ENCODE measurements at places on chromosomes 6 and 20. TPM values are rescaled to one million over a fixed set of nuclear protein-coding genes. Genes with fewer than 3 reads are reported as not detected.

TMEM200A gene
- 0.21 TPM for total RNA-seq

USP49 gene
- 7.3 TPM for total RNA-seq

GRCh38 chr20:8132484-8133309 is 631 bp downstream of the PLCB1 start:
- peaks cover 13% of the 10 kb centered on the region for H3K4me1 ChIP-seq
- H3K27me3 ChIP-seq = peaks cover 30% of the 10 kb centered on the region
- peak; percentile 39 for DNase-seq
- peak overlapping the region; percentile 68 for H3K4me3 ChIP-seq
- H3K36me3 ChIP-seq = no peaks in the 10 kb centered on the region
- H3K27ac ChIP-seq = no peak overlapping the region

GRCh38 chr6:160494576-160494975 is 146.4 kb downstream of the SLC22A3 start:
- no peaks in the 10 kb centered on the region for H3K27me3 ChIP-seq
- no peak overlapping the region for H3K4me3 ChIP-seq
- peaks cover 12% of the 10 kb centered on the region for H3K36me3 ChIP-seq
- no peak for DNase-seq
- H3K27ac ChIP-seq = no peak overlapping the region

- H3K27me3 ChIP-seq = no peaks in the 10 kb centered on the region
- H3K4me1 ChIP-seq = no peaks in the 10 kb centered on the region
- DNase-seq = no peak
- no peak overlapping the region for H3K4me3 ChIP-seq
Observed at GRCh38 chr6:38091613-38092012, 272.1 kb downstream of the ZFAND3 start.

CEP250 gene
- 50.4 TPM for total RNA-seq

SIM1 gene
- total RNA-seq = not detected

DNA sequence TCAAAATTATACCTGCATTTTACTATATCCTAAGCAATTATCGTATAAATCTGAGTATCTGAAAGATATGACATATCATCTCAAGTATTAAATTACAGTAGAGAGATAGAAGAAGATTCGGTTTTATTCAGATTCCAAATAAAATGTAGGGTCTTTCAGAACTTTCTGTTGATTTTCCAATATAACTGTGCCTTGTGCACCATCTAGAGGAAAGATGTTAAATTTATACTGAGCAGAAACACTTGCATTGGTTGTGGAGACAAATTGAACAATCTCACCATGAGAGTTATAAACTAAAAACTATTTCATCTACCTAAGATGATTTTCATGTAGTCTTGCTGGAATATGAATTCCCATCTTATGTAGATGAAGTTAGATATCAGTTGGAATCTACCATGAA is 26.8 kb upstream of the HSF2 start:
- no peak for DNase-seq
- peaks cover 16% of the 10 kb centered on the region for H3K4me1 ChIP-seq
- no peak overlapping the region for H3K4me3 ChIP-seq
- H3K27me3 ChIP-seq = peaks cover 11% of the 10 kb centered on the region
- H3K36me3 ChIP-seq = no peaks in the 10 kb centered on the region

DNA sequence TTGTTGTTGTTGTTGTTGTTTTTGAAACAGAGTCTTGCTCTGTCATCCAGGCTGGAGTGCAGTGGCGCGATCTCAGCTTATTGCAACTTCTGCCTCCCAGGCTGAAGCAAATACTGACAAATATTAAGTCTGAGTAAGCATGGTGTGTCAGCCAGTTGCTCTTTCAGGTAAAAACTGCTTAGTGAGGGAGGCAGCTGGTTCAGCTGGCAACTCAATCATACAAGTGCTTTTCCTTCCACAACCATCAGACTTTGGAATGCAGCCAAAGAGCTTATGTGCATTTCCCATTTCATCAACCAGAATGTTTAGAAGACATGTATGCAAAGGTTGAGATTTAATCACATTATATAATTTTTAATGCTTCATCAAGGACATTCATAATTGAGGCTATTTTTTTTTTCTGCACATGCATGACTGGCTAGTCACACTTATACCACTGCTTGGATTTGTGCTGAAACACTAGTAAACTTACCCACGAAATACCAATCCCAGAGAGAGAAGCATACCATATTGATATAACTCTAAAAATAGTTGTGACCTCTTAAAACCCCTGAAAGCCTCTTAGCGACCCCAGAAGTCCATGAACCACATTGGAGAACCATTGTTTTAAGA is 56.0 kb downstream of the CLIC5 start:
- no peak overlapping the region for H3K27ac ChIP-seq
- DNase-seq = no peak
- H3K27me3 ChIP-seq = no peaks in the 10 kb centered on the region
- no peaks in the 10 kb centered on the region for H3K4me1 ChIP-seq
- no peak overlapping the region for H3K4me3 ChIP-seq

DNA sequence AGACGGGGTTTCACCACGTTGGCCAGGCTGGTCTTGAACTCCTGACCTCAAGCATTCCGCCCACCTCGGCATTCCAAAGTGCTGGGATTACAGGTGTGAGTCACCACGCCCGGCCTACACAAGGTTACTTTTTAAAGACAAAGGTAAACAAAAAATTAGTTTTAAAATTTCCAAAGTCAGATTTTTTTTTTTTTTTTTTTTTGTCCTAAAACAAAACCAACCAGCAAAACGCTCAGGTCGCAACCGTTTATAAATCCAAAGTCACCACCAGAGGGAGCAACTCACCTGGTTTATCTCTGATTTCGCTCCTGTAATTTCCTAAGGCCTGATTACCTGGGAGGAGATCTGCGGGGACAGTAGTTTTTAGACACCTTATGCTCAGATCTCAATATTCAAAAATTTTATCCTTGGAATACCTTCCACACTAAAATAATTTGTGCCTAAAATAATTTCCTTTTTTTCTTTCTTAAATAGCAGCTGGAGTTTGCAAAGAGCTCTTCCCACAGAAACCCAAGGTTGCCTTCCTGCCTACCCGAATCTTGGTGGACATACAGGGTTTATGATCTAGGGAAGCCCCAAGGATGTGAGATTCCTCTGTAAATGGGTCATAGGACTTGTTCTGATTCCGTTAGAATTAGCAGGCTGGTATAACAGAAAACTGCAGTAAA is 19.8 kb upstream of the TREM1 start:
- peaks cover 9% of the 10 kb centered on the region for H3K4me1 ChIP-seq
- H3K27me3 ChIP-seq = no peaks in the 10 kb centered on the region
- H3K4me3 ChIP-seq = no peak overlapping the region
- peak; percentile 59 for DNase-seq
- no peak overlapping the region for H3K27ac ChIP-seq
- H3K36me3 ChIP-seq = no peaks in the 10 kb centered on the region

- H3K27ac ChIP-seq = no peak overlapping the region
- peaks cover 4% of the 10 kb centered on the region for H3K4me1 ChIP-seq
- no peak for DNase-seq
- H3K27me3 ChIP-seq = no peaks in the 10 kb centered on the region
- no peak overlapping the region for H3K4me3 ChIP-seq
- no peaks in the 10 kb centered on the region for H3K36me3 ChIP-seq
Observed at GRCh38 chr20:33594743-33595142, 67.4 kb upstream of the C20orf144 start.

DNA sequence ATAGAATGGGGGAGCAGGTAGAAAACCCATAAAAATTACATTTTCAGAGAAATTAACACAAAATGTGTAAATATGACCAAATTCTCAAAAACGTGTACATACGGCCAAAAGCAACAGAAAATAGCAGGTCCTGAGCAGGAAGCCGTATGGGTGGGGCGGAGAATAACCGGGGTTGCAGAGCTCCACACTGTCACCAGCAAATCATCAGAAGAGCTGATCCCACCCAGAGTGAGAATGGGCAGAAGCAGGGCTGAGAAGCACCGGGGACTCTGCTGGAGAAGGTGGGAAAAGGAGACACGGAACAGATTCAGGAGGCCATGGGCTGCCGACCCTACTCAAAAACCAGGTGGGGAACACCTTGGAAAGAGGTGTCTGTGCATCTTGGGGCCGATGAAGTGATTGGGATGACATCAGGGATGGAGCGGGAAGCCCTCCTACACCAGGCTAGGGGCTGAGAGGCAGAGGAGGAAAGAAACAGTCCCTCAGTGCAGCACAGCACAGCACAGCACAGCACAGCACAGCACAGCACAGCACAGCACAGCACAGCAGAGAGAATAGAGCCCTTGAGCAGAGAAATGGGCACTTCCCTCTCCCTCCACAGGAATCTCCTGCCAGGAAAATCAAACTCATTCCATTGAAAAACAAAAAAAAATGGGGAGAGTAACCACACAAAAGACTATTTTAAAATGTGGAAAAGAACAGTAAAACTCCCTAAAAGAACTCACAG is 22.3 kb downstream of the STX7 start:
- H3K4me1 ChIP-seq = peaks cover 30% of the 10 kb centered on the region
- H3K27ac ChIP-seq = no peak overlapping the region
- no peak for DNase-seq
- peaks cover 20% of the 10 kb centered on the region for H3K36me3 ChIP-seq

DNA sequence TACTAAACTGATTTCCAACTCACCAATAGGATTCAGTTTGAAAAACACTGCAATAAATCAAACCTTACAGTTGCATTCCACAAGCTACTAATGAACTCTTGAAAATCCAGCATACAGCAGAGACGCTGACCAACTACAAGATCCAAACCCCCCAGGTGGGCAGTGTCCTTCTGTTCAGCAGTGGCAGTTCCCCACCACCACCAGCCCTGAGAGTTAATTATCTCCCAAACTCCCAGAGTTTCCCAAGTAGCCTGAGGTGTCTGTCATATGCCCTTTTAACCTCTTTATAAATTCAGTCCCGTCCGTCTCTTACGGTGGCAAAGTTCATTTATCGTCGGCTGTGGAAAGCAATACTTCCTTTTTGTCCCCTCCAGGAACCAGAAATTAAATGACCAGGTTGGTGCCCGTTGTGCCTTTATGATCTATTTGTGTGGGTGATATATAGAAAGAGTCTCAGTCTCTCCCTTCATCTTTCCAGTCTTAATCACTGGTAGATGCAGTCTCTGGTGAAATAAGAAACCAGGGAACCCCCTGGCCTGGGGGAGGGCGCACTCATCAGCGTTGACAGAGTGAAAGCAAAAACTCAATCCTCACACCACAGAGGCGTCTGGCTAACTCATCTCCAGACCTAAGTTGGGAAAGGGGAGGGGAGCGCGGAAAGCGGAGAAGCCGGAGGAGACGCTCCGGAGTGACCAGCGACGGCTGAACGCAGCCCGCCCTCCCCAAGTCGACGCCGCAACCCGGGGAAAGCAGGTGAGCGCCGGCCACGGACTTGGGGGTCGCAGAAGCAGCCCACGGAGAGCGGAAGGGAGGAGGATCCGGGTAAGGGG is 717 bp downstream of the MRPL14 start:
- peaks cover 13% of the 10 kb centered on the region for H3K36me3 ChIP-seq
- peak; percentile 93 for DNase-seq
- H3K27me3 ChIP-seq = no peaks in the 10 kb centered on the region
- H3K4me3 ChIP-seq = peak overlapping the region; percentile 82
- peaks cover 46% of the 10 kb centered on the region for H3K4me1 ChIP-seq

ID4 gene
- not detected for total RNA-seq

DNA sequence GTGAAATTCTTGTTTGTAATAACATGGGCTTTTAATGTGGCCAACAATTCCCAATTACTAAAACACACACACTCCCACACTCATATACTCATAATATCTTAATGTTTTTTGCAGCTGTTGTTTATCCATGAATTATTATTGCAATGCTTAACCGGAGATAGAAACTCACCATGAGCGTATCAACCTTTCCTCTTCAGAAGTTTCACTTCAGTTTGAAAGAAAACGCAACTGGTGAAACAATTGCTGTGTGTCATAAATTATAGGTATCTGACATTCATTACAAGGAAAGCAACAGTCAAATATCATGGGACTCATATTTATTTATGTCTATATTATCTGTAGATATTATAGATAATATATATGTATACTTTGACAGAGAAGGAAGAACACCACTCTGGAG is 104.1 kb downstream of the HDGFL1 start:
- no peaks in the 10 kb centered on the region for H3K36me3 ChIP-seq
- no peaks in the 10 kb centered on the region for H3K4me1 ChIP-seq
- H3K27ac ChIP-seq = no peak overlapping the region
- no peak overlapping the region for H3K4me3 ChIP-seq

DNA sequence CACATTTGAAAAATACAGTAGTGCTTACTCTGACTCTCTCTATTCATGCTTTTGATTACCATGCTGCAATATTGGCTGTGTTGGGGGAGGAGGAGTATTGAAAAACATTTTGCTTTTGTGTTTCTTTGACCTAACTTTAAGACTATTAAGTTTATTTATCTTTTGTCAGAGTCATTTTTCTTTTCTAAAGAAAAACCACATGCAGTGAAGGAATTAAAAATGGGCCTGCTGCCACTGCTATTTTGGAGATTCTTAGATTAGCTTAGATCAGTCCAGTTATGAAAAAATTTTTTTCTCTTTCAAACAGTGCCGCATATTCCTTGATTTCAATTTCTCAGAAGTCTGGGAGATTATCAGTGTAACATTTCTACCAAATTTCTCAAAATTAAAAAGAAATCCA is 36.1 kb downstream of the BCKDHB start:
- no peak for DNase-seq
- H3K27ac ChIP-seq = no peak overlapping the region
- no peak overlapping the region for H3K4me3 ChIP-seq
- H3K27me3 ChIP-seq = no peaks in the 10 kb centered on the region
- no peaks in the 10 kb centered on the region for H3K4me1 ChIP-seq

CCDC28A gene
- 14.8 TPM for total RNA-seq

- peaks cover 3% of the 10 kb centered on the region for H3K27me3 ChIP-seq
- H3K4me3 ChIP-seq = no peak overlapping the region
- H3K4me1 ChIP-seq = peaks cover 15% of the 10 kb centered on the region
- H3K36me3 ChIP-seq = no peaks in the 10 kb centered on the region
Observed at GRCh38 chr20:51711426-51711825, 56.8 kb downstream of the ATP9A start.

GRCh38 chr6:2684103-2684749 is 66.5 kb downstream of the MYLK4 start:
- no peaks in the 10 kb centered on the region for H3K4me1 ChIP-seq
- no peaks in the 10 kb centered on the region for H3K27me3 ChIP-seq
- DNase-seq = no peak
- H3K36me3 ChIP-seq = no peaks in the 10 kb centered on the region
- H3K27ac ChIP-seq = no peak overlapping the region

GRCh38 chr6:152273638-152274037 is 363.5 kb downstream of the SYNE1 start:
- no peak overlapping the region for H3K27ac ChIP-seq
- H3K4me1 ChIP-seq = peaks cover 11% of the 10 kb centered on the region
- no peaks in the 10 kb centered on the region for H3K27me3 ChIP-seq
- peaks cover 2% of the 10 kb centered on the region for H3K36me3 ChIP-seq

DNA sequence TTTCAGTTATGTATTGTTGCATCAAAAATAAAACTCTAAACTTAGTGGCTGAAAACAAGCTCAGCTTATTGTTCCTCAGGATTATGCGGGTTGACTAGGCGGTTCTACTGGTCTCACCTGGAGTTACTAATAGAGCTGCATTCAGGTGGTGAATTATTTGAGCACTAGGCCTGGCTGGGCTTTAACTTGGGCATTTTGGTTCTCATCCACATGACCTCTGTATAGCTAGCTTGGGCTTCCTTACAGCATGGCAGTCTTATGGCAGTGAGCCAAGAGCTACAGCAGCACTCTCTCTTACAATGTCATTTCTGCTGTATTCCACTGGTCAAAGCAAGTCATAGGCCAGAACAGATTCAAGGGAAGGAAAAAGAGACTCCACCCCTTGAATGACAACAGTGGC is 1.6 kb downstream of the PGBD1 start:
- no peak overlapping the region for H3K4me3 ChIP-seq
- peaks cover 15% of the 10 kb centered on the region for H3K36me3 ChIP-seq
- no peak overlapping the region for H3K27ac ChIP-seq

RNF182 gene
- total RNA-seq = not detected

- H3K36me3 ChIP-seq = no peaks in the 10 kb centered on the region
- H3K4me1 ChIP-seq = peaks cover 27% of the 10 kb centered on the region
- no peak overlapping the region for H3K27ac ChIP-seq
- no peak overlapping the region for H3K4me3 ChIP-seq
- H3K27me3 ChIP-seq = peaks cover 66% of the 10 kb centered on the region
Observed at GRCh38 chr6:3233904-3234303, 6.5 kb upstream of the TUBB2B start.
